ENCODE measurements at places on chromosomes 4 and X. TPM values are rescaled to one million over a fixed set of nuclear protein-coding genes. Genes with fewer than 3 reads are reported as not detected.

The CT45A1 gene
- total RNA-seq, result not detected

The FDCSP gene
- total RNA-seq, result not detected

The SOD3 gene
- 743 TPM for total RNA-seq

The HPGD gene
- total RNA-seq, result 6.5 TPM

Measured in thoracic aorta (tissue), 2 donors.